ENCODE measurements at places on chromosomes 13 and 19.

- no peak for DNase-seq
Measured at GRCh38 chr19:55504981-55505380, 16.7 kb downstream of the SSC5D start.

GRCh38 chr13:83881917-83882605 is at the start of gene SLITRK1:
TSS of gene SLITRK1 (minus strand) at chr13:83882474. CDS start at chr13:83881507, 967 bp downstream.
- DNase-seq, result peak; percentile 52

- no peak for DNase-seq
Measured at GRCh38 chr19:54366811-54367210, 2.1 kb upstream of the LAIR1 start.

- DNase-seq, result no peak
Measured at GRCh38 chr19:16585808-16586476, 13.7 kb upstream of the SLC35E1 start.

- peak; percentile 83 for DNase-seq
Measured at GRCh38 chr19:48321372-48321621, 4.1 kb upstream of the EMP3 start.

DNA sequence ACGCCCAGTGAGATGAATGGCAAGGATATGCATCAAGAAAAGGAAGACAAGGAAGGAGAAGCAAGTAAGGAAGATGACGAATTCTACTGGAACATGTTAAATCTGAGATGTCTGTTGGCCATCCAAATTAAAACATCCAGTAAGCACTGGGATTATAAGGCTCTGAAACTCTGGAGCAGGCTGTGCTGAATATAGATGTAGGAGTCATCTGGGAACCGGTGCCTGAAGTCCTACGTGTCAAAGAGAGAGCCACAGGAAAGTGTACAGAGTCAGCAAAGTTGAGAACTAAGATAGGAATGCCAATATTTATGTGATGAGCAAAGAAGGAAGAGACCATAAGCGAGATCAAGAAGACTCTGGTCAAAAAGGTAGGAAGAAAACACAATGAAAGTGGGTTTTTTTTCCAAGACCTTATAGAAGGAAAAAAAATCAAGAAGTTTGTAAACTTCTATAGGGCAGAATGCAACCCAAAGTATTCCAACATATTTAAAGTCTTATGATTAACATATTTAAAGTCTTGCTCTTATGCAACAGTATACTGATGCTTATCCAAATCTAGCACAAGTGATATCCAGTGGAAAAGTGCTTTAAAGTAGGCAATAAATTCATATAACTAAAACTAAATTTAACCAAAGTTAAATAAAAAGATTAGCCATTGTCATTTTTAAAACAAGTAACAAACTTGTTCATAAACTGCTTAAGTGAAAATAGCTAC is 51.2 kb upstream of the EEF1AKMT1 start:
- peak; percentile 48 for DNase-seq

- DNase-seq, result no peak
Measured at GRCh38 chr13:78958006-78958405, 299.1 kb upstream of the OBI1 start.

DNA sequence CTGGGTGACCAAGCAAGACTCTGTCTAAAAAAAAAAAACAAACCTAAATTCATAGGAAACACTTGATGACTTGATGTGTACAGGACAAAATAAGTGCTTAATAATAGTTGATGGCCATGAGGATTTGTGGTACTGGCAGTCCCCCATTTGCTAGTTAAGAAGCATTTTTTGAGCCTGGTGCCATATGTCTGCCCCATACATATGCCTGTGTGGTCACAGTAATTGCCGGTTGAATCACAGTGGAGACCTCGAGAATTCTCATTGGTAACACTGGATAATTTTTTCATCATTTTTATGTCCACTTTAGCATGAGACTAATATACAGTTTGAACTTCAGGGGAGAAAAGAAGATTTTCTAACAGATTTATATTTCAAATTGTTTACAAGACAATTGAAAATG is 79.2 kb downstream of the LRCH1 start:
- DNase-seq, result peak; percentile 58
